CD8-positive, alpha-beta memory T cell (primary cell): ENCODE measurements at places on chromosomes 6 and 20. TPM values are rescaled to one million over a fixed set of nuclear protein-coding genes. Genes with fewer than 3 reads are reported as not detected.

The MAK gene
- 1.8 TPM for total RNA-seq

The THBS2 gene
- not detected for total RNA-seq

GRCh38 chr6:56372406-56372995 lies 125.1 kb upstream of the COL21A1 start:
- H3K4me3 ChIP-seq: no peak overlapping the region
- no peaks in the 10 kb centered on the region for H3K4me1 ChIP-seq
- H3K27ac ChIP-seq: no peak overlapping the region
- no peaks in the 10 kb centered on the region for H3K36me3 ChIP-seq
- H3K27me3 ChIP-seq: no peaks in the 10 kb centered on the region

The TP53TG5 gene
- not detected for total RNA-seq

GRCh38 chr6:57298741-57299140 lies 18.7 kb upstream of the PRIM2 start:
- no peak overlapping the region for H3K27ac ChIP-seq
- H3K4me3 ChIP-seq: no peak overlapping the region
- no peak for DNase-seq
- no peaks in the 10 kb centered on the region for H3K36me3 ChIP-seq
- no peaks in the 10 kb centered on the region for H3K27me3 ChIP-seq
